CD4-positive, alpha-beta T cell treated with Interleukin-6 at 100 ng/mL for 8 hours (primary cell): ENCODE measurements at places on chromosomes 3 and 15.

- no peak for DNase-seq
Measured at GRCh38 chr3:188760408-188760807, 411.4 kb upstream of the TPRG1 start.

DNA sequence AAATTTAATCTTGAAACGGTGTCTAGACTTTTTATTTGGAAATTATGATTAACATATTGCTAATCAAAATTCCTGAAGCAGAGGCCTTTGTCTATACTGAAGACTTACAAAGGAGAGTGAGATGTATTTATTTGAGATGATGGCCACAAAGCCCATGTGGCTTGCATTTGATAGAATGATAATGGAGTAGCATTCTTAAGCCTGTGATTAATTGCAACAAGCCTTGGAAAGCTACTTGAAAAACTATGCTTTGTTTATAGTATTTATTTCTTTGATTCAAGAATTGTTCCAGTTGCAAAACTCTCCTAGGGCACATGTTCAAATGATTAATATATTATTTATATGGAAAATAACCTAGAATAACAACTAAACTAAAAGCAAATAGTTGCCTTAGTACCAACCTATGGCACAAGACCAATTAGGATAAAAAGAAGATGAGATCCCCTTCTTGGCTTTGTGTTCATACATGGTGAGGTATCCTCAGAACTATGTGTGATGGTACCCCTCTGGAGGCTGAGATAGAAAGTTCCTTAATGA lies 244.1 kb upstream of the TBL1XR1 start:
- no peak for DNase-seq

DNA sequence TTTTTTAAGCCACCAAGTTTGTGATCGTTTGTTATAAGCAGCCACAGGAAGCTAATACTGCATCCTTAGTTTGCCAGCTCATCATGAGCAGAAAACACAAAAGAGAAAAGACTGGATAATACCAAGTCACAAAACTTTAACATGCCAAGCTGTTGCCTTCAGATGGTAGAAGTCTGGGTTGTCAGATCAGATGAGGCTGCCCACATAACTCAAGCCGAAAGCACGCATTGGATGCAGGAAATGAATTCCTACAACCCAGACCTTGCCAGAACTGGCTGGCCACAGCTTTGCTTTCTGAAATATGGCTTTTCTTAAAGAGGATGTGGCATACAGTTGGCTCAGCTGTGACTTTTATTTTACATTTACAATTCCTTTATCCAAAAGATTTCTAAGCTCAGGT lies 118.3 kb upstream of the NEO1 start:
- no peak for DNase-seq

GRCh38 chr3:18237251-18238005 lies 187.7 kb downstream of the SATB1 start:
- DNase-seq, result no peak
